Cardiac septum (tissue), 1 donor: ENCODE measurements at places on chromosomes 2 and 18.

DNA sequence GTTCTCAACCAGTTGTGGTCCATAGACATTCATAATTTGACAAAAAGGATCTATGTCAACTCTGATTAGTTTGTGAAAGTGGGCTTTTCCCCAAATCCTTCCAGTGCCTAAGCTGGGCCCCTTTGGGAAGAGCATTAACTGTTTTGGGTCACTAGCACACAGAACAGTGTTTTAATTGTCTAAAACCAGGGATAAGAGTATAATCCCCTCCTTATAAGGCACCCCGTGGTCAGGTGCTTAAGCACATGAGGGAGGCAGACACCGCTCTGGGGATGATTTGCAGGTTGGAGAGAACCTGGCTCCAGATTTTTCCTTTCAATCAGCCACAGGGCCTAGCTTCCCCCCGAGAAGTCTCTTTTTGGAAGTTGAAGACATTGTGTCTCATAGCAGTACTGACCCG, 53.6 kb upstream of the RFX8 start:
- no peak for DNase-seq

GRCh38 chr2:37653093-37653492, 18.3 kb downstream of the CDC42EP3 start:
- no peak for DNase-seq

GRCh38 chr2:195674491-195675221, 17.6 kb downstream of the SLC39A10 start:
- DNase-seq, result no peak

GRCh38 chr2:160731415-160731814, 237.8 kb upstream of the RBMS1 start:
- no peak for DNase-seq

DNA sequence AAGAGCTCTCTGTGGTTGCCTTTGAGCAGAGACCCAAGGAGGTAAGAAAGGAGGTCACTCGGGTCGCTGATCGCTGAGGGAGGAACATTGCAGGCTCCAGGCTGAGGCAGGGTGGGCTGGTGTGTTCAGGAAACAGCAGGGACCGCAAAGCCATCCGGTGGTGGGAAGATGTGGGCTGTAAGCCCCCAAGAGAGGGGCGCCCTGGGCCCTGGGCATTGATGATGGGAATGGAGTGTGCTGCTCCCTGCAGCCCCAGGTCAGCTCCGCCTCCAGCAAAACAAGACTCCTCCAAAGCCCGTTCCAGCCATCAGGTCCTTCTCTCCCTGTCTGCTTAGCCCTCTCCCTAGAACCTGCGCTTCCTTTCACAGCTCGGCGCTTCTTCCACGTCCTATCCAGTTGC, 229.7 kb downstream of the KLHL29 start:
- DNase-seq, result no peak
